Stimulated activated CD4-positive, alpha-beta T cell treated with anti-CD3 and anti-CD28 coated beads, Interleukin-12 subunit alpha, Interleukin-12 subunit beta, amount 100 ng/mL, for 24 hours (primary cell): ENCODE measurements at places on chromosomes 4 and X.
A peak's percentile ranks its signal among the peaks of the same experiment; 100 is the strongest.

DNA sequence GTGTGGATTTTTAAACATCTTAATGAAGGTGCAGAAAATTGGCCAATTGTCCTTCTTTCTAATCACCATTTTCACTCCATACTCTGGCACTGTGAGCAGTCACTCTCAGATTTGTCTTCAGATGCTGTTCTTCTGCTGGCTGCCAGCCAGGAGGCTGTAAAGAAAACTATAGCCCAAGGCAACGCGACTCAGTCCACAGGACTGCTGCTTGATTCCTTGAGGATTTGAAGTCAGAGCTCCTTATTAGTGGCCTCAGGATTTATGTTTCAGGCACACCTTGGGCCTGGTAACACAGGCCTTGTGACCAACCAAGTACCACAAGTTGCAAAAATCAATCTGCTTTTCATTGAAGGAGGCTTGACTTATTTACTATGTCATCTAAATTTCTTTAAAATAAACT, 342.6 kb downstream of the GPM6A start:
- no peak for DNase-seq

DNA sequence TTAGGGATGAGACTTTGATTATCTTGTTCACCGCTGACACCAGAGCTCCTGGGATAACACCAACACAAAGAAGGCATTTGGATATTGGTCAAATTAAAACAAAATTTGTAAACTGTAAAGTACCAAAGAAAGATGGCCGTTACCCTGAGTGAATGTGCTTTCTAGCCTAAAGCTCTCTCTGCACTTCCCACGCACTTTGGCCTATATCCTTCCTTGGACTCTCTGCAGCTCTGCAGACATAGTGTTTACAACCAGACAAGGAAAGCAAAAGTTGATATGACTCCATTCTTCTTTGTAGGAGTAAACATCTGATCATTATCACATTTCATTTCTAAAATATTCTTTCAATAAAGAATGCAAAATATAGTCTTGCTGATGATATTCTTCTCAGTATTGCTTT, 44.8 kb upstream of the PITX2 start:
- no peak for DNase-seq

- DNase-seq, result no peak
These were observed 254.5 kb upstream of the RPS6KA3 start for GRCh38 chrX:20521222-20521621.

DNA sequence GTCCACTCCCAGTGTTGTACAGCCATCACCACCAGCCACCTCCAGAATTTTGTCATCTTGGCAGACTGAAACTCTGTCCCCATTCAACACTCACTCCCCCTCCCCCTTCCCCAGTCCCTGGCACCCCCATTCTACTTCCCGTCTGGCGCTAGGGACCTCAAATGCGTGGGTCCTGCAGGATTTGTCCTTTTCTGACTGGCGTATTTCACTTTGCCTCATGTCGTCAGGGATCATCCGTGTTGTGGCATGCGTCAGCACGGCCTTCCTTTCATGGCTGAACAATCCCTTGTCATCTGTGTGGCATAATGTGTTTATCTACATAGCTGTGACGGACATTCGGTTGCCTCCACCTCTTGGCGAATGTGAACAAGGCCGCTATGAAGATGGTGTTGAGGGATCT, 5.5 kb downstream of the TADA2B start:
- DNase-seq, result no peak

GRCh38 chr4:5018096-5018495, 1.2 kb downstream of the CYTL1 start:
- DNase-seq, result no peak

- no peak for DNase-seq
These were observed at the start of gene ARX for GRCh38 chrX:25015486-25016360. TSS of gene ARX (minus strand) at chrX:25015965. CDS start at chrX:25015737, 228 bp downstream.

GRCh38 chr4:143178923-143179322, 5.8 kb upstream of the USP38 start:
- DNase-seq, result no peak

GRCh38 chrX:138710866-138711341, 613 bp downstream of the FGF13 start:
- DNase-seq, result no peak

- DNase-seq, result no peak
These were observed 85.0 kb downstream of the RCHY1 start for GRCh38 chr4:75429208-75429607.

GRCh38 chrX:5876984-5877596, 351.6 kb downstream of the NLGN4X start:
- no peak for DNase-seq

DNA sequence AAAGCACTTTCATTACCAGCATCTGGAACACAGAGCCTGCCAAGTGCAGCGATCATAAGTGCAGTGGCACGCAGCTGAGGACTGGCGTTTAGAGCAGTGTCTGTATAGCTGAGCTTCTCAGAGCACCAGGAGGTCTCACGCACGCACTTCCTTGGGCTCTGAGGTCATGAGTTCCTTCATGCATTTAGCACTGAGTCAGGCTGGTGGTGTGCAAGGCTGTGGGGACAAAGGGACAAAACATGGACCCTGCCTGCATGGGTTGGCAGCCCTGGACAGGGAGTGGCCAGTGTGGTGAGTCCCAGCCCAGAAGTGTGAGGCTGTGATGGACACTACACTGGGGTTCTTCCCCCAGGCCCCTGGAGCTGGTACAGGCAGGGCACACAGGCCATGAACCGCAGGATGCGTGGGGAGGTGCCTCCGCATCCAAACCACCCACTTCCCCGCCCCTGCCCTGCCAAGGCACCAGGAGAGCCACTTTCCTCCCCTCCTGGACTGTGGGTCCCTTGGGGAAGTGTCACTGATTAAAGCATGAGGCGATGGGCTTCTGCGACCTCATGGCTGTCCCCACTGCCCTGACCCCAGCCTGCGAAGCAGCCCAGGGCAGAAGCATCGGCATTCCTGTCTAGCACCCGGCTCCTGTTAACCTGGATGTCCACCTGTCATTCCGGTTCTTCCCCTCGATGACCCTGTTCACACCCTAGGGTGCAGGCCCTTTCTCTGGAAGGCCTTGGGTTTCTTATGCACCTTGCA, 37.2 kb upstream of the GPR78 start:
- DNase-seq, result no peak

DNA sequence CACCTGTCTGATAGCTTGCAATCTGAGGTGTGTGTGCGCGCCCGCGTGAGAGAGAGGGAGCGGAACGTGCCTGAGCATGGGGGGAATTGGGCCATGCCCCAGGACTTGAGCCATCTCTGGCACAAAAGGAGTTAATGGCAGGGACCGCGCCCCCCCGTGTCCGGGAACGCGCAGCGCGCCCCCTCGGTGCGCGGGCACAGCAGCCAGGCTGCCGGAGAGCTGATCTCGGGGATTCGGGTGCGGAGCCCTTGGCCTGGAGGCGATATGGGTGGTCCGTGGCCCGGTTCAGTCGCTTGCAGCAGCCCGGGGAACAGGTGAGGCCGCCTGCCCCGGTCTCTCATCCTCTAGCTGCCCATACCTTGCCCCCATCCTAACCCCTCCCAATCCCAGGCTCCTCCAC, at the start of gene NLGN3:
TSS of gene NLGN3 (plus strand) at position 191 of the 400 bp plus-strand sequence. CDS start 2,909 bp downstream, outside the sequence.
- DNase-seq, result no peak

DNA sequence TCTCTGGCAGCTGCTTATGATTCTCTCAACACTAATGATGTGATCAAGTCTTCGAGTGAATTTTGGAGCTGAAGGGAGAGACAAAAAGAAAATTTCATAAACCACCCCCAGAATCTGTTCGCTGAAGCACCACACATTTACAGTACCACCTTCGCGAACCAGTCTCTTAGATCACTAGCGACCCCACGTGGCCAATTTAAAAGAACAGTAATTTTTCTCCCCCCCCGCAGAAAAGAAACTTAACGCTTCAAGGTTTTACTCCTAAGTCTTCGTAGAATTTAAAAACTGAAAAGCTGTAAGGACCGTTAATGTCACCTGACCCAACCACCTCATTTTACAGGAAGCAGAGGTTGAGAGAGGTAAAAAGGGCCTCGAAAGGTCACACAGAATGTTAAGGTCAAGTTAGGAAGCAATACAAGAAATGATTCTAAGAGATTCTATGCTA, 187.5 kb downstream of the QDPR start:
- peak; percentile 39 for DNase-seq

- DNase-seq, result no peak
These were observed 15.7 kb upstream of the WDR19 start for GRCh38 chr4:39166669-39167068.

GRCh38 chrX:83278988-83279387, 229.1 kb upstream of the POU3F4 start:
- DNase-seq, result no peak

DNA sequence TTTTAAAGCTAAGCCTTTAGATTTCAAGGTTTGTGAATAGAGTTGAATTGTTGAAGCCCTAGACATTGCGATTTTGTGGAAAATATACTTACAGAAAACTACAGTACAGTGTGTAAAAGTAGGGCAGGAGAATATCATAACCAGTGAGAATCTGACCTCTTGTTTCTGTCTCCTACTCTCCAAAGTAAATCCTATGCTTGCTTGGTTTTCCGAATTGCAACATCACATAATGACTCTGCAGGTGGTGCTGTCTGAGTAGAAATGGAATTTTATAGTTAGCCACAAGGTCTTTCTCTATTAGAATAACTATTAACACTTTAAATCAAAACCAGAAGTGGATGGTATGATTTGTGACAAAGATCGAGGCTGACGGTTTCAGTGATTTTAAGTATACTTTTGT, 505.6 kb downstream of the RAPGEF2 start:
- no peak for DNase-seq

- no peak for DNase-seq
These were observed 60.7 kb upstream of the HELT start for GRCh38 chr4:184957446-184958115.

- no peak for DNase-seq
These were observed 490.6 kb downstream of the INPP4B start for GRCh38 chr4:142355421-142355930.

- DNase-seq, result no peak
These were observed 540.9 kb downstream of the PPARGC1A start for GRCh38 chr4:23348789-23349498.

GRCh38 chr4:62232814-62233213, 1032.7 kb downstream of the ADGRL3 start:
- no peak for DNase-seq

- no peak for DNase-seq
These were observed 457.4 kb upstream of the TEX13C start for GRCh38 chrX:124862301-124862700.

GRCh38 chrX:116292183-116292582, 121.6 kb downstream of the AGTR2 start:
- no peak for DNase-seq

- no peak for DNase-seq
These were observed 52.8 kb downstream of the REPS2 start for GRCh38 chrX:16999275-16999674.

GRCh38 chr4:121255986-121256750, 92.0 kb upstream of the TNIP3 start:
- peak; percentile 25 for DNase-seq

GRCh38 chrX:120477453-120477852, 8.4 kb upstream of the LAMP2 start:
- DNase-seq, result no peak

DNA sequence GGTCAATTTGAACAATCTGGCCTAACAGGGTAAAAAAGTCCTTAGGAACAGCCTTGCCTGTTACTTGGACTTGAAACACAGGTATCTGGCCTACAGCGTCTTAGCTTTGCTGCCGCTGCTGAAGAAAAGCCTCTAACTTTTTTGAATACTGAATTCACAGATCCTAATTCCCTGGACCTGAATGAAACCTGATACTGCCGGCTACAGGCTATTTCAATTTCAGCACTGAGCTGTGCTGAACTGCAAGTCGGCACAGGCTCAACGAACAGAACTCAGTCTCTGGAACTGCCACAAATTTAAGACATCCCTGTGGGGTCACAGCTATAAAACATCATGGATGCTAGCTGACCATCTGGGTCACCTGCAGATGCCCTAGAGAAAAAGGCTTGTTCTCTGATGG, 7.2 kb downstream of the NR0B1 start:
- DNase-seq, result no peak

DNA sequence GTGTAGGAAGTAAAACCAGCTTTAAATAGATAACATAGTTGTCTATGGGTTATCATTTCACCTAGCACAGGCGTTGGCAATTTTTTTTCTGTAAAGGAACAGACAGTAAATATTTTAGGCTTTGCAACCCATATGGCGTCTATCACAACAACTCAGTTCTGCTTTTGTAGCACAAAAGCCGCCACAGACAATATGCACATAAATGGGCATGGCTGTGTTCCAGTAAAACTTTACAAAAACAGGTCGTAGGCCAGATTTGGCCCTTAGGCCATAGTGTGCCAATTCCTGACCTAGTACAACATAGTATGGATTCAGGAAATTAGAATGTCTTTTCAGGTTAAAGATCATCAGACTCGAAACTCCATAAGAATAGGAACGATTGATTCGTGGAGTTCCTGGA, 265.3 kb upstream of the GK2 start:
- no peak for DNase-seq

- DNase-seq, result no peak
These were observed 88.3 kb downstream of the VCX3A start for GRCh38 chrX:6446582-6446981.
